ENCODE measurements at places on chromosomes 12 and 14.

- no peak for DNase-seq
Observed at GRCh38 chr12:107845226-107845979, 70.9 kb downstream of the ASCL4 start.

DNA sequence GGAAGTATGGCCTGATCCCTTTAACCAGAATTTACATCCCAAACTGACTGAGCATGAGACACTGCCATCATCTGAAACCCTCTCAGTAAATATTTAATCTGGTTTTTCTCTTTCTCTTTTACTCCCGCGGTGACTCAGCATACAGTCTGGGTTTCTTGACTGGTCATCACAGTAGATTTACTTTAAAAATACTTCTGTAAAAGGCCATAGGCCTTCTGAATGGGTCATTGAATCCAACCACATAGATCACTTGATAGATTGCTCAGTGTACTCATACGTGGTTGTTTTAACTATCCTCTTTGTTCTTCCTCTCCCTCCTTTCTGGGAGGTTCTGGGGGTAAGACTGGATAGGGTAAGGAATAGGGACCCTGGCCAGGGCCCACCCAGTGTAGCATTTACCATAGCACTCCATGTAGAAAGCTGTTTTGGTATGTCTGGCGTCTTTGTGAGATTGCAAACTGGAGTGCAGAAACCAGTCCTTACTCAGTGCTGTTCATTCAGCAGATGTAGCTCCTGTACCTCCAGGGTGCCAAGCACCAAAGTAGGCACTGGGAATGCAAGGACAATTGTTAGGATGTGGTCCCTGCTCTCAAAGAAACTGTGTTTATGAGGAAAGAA is 165.7 kb downstream of the SRGAP1 start:
- DNase-seq, result no peak

DNA sequence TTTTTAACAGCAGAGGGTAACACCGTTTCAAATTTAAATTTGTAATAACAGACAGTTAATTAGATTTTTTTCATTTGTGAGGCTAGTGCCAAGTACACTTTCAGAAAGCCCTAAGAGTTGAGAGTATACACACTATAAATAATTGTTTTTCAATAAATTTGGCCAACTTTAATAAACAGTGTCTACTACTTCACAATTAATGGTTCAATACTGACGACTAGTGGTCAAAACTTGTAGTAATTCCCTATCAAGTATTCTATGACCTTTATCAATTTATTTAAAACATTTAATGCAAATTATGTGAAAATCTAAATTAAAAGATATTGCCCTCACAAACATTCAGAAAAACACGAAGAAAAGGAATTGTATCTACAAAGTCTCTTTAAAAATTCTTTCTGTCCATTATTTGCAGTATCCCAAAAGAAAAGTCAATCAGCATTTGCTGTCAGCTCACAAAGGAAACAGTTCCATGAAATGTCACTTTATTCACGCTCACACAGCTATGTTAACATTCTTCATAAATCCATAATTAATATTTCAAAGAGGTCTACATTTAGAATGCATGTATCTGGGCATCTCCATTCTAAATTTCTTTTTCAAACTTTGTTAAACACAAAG is 91.2 kb downstream of the CEP128 start:
- no peak for DNase-seq

GRCh38 chr12:52191841-52192791 is at the start of gene KRT80:
Gene KRT80 (minus strand): TSS chr12:52192014. CDS start chr12:52191902, 112 bp downstream.
- no peak for DNase-seq

DNA sequence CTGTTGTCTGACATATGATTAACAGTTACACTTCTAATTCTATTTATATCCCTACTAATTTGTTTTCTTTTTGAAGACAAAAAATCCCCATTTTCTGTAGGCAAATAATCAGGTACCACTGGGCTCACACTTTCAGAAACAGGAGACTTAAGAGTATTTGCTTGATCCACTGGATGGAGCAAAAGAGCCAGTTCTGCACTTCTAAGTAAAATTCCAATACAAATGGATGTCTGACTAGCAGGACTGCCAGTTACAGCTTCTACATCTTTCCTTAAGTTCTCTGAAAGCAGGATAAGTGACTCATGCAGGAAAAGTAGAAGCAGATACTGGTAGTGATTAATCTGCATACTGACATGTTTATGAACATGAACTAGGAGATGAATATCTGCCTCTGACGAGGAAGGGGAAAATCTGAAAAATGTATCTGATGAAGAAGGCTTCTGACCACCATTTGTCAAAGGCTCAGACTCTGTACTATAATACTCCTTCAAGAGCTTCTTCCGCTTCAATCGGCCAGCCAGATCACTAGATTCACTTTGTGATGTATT is 73.8 kb upstream of the ANKS1B start:
- no peak for DNase-seq

DNA sequence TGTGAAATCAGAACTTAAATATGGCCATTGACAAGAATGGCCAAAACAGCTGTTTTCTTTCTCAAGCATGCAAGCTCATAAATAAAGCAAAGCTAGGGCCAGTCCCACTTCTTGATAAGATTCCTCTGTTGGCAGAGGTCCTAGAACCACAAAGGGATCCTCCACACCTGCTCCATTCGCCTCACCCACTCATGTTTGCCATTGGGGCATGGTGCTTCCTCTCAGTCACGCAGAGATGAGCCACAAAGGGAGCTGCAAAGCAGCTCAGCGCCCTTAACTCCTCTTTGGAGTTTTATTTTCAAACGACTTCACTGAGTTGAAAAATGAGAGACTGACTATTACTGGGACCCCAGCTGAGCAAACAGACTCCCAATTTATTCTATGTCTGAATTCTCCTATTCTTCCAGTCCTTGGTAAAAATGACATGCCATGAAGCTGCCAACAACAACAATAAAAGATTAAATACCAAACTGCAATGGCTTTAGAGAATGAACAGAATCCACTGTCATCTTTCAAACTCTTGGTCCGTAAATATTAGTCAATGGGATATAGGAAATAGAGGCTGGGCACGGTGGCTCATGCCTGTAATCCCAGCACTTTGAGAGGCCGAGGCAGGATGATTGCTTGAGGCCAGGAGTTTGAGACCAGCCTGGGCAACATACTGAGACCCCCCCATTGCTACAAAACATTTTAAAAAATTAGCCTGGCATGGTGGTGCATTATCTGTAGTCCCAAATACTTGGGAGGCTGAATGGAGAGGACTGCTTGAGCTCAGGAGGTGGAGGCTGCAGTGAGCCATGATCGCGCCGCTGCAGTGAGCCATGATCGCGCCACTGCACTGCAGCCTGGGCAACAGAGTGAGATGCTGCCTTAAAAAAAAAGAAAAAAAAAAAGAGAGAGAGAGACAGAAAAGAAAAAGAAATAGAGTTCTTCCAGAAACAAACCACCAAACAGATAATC is 16.4 kb downstream of the MANSC1 start:
- no peak for DNase-seq
